ENCODE measurements at places on chromosomes 1 and 21. TPM values are rescaled to one million over a fixed set of nuclear protein-coding genes. Genes with fewer than 3 reads are reported as not detected.

The IL6R gene
- 35.6 TPM for total RNA-seq

The C1QTNF12 gene
- 5.1 TPM for total RNA-seq

The AJAP1 gene
- not detected for total RNA-seq

The TSPAN2 gene
- not detected for total RNA-seq

The FOXO6 gene
- total RNA-seq = not detected

The HOOK1 gene
- total RNA-seq = under 0.01 TPM

The SPATC1L gene
- 14.6 TPM for total RNA-seq

The C1orf122 gene
- total RNA-seq = 23.3 TPM

The TEX35 gene
- total RNA-seq = under 0.01 TPM

The DCDC2B gene
- not detected for total RNA-seq

The CFHR1 gene
- total RNA-seq = not detected

The KCNN3 gene
- total RNA-seq = under 0.01 TPM

The CHODL gene
- total RNA-seq = 0.15 TPM

The SAMD13 gene
- total RNA-seq = 1.2 TPM

The LRRC3 gene
- 0.66 TPM for total RNA-seq

The DNALI1 gene
- 5.5 TPM for total RNA-seq

The TEKT2 gene
- total RNA-seq = 0.15 TPM

The OR11L1 gene
- not detected for total RNA-seq

The CFHR3 gene
- total RNA-seq = not detected

The KIRREL1 gene
- 97.7 TPM for total RNA-seq

The RBM11 gene
- total RNA-seq = not detected

The PODN gene
- 87.5 TPM for total RNA-seq

The PADI3 gene
- total RNA-seq = not detected

The CYP4A22 gene
- not detected for total RNA-seq

The TCHHL1 gene
- total RNA-seq = not detected

The CAPN2 gene
- 348 TPM for total RNA-seq

The POU3F1 gene
- 0.17 TPM for total RNA-seq

The ADAMTS5 gene
- 9.3 TPM for total RNA-seq

The GPR153 gene
- total RNA-seq = 26.5 TPM

The OVAAL gene
- not detected for total RNA-seq

The PGLYRP4 gene
- not detected for total RNA-seq

The SERTAD4 gene
- 0.29 TPM for total RNA-seq

The MEAF6 gene
- total RNA-seq = 57.6 TPM

The C1orf87 gene
- 0.15 TPM for total RNA-seq

The PKP1 gene
- under 0.01 TPM for total RNA-seq

The TTC39A gene
- total RNA-seq = 1.5 TPM

The ATF3 gene
- 5.8 TPM for total RNA-seq

The SMPDL3B gene
- not detected for total RNA-seq

The OR2T2 gene
- total RNA-seq = not detected

The FCRL6 gene
- total RNA-seq = not detected

The ZNF669 gene
- 8.3 TPM for total RNA-seq

The HES2 gene
- 1.3 TPM for total RNA-seq

The FAM72B gene
- 0.50 TPM for total RNA-seq

The ELAPOR1 gene
- 0.33 TPM for total RNA-seq

The SLC30A10 gene
- total RNA-seq = not detected

The C1orf116 gene
- total RNA-seq = not detected

The CYYR1 gene
- 0.15 TPM for total RNA-seq

The KCNJ15 gene
- 1.7 TPM for total RNA-seq

The ANKRD45 gene
- total RNA-seq = 0.29 TPM

The NMNAT2 gene
- total RNA-seq = under 0.01 TPM

The ZNF496 gene
- 19.9 TPM for total RNA-seq

The OR2L2 gene
- total RNA-seq = under 0.01 TPM

The ANGPTL1 gene
- total RNA-seq = 8.1 TPM

The CREG1 gene
- total RNA-seq = 56.3 TPM

The GBP5 gene
- total RNA-seq = 0.17 TPM

The GNPAT gene
- 63.4 TPM for total RNA-seq

Data from smooth muscle cell of trachea (primary cell).